Activated naive CD4-positive, alpha-beta T cell (primary cell): ENCODE measurements at places on chromosomes 5 and 9.

DNA sequence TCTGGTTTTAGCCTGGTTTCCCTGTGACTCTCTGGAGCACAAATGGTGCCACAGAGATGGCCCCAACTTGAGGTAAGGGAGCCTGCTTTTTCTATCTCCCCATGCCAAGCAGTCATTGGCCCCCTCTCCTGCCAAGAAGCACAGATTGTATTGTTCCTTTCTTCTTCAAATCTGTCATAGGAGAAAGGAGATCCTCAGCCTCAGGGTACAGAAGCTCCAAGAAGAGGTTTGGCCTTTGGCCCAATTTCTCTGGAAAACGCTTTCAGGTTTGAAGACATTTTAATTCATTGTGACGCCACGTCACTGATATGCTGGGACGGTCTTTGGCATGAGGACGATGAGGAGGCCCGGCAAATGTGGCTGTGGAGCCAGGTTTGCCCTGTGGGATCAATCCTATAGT lies 29.2 kb upstream of the PANK3 start:
- no peak for DNase-seq

DNA sequence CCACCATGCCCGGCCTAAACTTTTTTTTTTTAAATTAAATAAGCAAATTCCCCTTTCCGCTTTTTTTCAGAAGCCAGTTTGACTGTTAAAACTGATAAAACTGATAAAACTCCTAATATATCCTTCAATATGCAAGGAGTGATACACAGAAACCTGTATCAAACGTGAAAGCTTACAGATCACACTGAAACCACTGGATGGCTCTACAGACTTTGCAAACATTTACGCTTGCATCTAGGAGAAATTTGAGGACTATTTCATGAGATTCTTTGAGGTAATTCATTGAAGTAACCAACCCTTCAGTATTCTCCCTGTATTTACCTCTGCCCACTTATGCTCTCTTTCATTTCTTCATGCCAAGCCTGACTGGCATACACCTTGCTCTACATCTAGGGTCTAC lies 40.6 kb upstream of the CHD1 start:
- DNase-seq: no peak

GRCh38 chr5:101160002-101160401 lies 256.9 kb upstream of the ST8SIA4 start:
- DNase-seq: no peak

DNA sequence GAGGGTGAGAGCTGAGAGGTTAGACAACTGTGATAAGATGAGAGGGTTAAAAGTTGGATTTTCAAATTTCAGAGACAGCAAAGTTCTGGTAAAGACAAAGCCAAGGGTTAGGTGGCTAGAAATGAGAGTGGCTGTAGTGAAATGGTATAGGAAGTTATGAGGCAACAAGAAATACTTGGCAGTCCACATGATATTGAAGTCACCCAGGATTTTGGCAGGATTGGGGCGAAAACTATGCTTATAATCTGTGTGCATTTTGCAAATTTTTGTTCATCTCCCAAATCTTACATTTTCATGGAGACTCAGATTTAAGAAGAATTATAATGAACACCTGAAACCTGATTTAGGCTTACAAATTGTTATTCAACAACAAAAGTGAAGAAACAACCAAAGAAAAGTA lies 35.6 kb downstream of the C9 start:
- DNase-seq: no peak

DNA sequence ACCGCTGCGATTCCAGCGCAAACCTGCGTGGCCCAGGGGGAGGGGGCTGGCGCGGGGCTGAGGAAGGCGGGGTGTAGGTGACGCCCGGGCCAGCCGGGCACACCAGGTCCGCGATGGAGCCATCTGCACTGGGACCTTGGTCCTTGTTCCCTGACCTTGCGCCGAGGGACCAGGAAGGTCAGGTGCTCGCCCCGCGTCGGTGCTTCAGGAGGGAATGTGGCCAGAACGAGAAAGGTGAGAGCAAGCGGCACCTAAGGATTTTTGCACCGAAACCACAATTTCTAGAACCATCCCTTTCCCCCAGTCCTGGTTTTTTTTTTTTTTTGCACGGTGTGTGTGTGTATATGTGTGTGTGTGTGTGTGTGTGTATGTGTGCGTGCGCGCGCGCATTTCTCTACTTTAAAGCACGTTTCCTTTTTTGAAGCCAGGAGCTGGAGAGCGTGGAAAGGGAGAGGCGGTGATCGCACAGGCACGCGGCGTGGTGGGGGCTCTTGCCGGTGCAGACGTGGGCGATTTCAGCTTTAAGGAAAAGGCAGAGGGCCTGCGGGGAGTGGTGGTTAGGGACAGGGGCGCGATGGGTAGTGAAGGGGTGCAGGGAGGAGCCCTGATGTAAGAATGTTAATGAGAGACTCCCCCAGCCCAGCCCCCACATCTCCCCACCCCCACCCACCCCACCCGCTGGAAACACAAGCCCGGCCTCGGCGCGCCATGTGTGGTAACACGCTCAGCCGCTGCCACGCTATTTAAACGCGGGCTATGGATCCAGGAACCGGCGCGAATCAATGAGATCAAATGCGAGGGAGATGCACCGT lies at the start of gene NPR3:
NPR3 (plus strand) TSS at position 772 of the 812 bp plus-strand sequence. CDS start 456 bp downstream, outside the sequence.
- DNase-seq: no peak

- DNase-seq: no peak
Observed at GRCh38 chr9:130433168-130433946, 11.4 kb upstream of the ASS1 start.

GRCh38 chr5:121630402-121630801 lies 221.3 kb upstream of the FTMT start:
- DNase-seq: no peak

DNA sequence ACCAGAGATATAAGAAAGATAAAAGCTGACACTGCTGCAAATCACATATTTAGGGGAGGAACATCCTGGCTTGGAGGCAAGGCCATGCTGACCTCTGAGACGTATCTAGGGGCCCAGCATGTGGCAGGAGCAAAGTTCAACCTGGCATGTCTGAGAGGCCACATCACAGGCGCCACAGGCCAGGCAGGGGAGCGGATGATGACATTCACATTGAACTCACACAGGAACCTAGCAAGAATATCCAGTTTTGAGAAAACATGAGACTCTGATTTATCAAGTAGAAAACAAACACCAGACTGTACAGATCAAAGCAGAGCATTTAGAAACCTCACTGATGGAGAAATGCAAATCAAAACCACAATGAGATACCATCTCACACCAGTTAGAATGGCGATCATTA lies 64.2 kb upstream of the STK32A start:
- no peak for DNase-seq

DNA sequence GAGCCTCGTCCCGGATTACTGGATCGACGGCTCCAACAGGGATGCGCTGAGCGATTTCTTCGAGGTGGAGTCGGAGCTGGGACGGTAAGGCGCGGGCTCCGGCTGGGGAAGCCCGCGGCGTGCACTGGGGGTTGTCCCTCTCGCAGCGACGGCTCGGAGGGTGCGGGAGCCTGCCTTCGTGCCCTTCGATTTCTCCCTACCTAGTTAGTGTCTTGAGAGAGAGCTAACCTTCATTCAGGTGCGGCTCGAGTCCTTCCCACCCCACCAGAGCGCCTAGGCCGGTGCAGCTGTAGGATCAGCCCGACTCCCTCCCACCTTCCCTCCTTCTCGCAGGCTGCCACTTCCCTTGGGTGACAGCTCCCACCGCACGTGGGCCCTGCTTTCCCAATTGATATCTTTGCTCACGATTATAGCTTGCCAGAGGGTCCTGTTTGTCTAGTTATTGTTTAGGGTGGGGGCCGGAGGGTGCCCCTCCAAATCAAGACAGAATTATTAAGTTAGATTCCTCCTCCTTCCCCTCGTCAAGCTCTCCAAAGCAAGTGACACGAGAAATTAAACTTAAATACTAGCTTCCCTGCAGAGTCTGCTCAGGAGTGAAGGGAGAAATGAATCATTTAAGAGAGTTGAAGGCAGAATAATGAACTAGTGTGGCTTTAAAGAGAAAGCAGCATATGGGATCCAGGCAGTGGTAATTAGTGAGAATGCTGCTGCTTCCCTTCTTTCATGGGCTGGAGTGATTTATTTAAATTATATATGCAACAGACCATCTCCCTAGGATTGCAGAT lies 569 bp downstream of the CAMK4 start:
- no peak for DNase-seq

GRCh38 chr9:85115473-85115872 lies 445.9 kb downstream of the NTRK2 start:
- no peak for DNase-seq

DNA sequence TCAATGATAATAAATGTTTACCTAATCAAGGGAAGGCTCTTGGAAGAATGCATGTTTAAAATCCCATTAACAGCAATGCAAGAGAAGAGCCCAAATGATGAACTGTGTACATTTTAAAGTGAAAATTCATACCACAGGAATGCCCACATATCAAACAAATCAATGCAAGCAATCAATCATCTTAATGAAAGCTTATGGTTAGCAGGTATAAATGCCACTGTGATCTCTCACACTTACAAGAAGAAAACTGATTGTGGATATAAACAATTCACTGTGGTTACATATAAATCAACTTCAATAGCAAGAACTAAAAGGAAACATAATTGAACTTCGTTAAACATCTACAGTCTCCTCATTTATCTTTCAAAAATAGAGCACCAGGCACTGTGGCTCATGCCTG lies 161.0 kb upstream of the RORB start:
- no peak for DNase-seq

- DNase-seq: no peak
Observed at GRCh38 chr5:124912638-124913328, 166.3 kb upstream of the ZNF608 start.

- DNase-seq: no peak
Observed at GRCh38 chr5:322281-322941, 897 bp downstream of the AHRR start.

DNA sequence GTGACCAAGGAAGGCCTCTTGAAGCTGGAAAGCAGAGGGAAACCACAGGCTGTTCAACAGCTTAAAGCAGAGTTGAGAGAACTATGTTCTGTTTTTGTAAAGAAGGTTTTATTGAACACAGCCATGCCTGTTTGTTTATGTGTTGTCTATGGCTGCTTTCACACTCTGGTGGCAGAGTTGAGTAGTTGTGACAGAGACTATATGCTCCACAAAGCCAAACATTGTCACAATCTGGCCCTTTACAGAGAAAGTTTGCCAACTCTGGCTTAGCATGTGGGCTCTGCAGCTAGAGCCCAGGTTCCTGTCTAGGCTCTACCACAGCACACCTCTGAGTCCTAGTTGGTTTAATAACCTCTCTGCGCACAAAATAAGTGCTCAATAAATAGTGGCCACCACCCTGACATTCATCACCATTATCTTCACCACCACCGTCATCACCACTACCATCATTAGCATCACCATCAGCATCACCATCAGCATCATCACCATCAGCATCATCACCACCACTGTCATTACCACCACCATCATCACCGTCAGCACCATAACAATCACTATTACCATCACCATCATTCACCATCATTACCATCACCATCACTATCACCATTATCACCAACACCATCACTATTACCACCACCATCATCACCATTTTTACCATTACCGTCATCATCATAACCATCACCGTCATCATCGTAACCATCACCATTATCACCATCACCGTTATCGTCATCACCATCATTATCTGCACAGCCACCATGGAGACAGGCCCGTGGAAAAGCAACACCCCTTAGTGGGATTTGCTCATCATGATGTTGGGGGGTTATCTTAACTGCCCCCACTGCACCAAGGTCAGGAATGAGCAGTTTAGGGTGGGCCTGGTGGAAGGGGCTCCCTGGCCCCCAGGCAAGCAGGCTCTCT lies 18.3 kb downstream of the AKNA start:
- DNase-seq: no peak

GRCh38 chr5:106827061-106827460 lies 843.7 kb downstream of the EFNA5 start:
- DNase-seq: no peak

DNA sequence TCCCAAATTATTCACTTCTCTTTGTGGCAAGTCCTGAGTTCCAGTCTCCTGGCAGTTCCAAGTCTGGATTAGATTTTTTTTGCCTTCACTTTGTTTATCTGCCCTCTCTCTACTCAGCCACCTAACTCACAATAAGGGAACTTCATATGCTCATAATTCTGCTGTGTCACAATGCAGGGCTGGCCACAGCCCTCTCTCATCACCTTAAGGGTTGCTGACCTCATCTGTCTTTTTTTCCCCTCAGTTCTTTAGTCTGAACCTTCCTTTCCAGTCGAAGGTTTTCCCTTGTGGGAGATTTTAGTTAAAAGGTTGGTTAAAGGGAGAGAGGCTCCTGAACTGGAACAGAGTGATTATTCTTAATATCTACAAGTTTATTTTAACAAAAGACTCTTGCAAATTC lies 4.1 kb downstream of the BAG1 start:
- DNase-seq: no peak

DNA sequence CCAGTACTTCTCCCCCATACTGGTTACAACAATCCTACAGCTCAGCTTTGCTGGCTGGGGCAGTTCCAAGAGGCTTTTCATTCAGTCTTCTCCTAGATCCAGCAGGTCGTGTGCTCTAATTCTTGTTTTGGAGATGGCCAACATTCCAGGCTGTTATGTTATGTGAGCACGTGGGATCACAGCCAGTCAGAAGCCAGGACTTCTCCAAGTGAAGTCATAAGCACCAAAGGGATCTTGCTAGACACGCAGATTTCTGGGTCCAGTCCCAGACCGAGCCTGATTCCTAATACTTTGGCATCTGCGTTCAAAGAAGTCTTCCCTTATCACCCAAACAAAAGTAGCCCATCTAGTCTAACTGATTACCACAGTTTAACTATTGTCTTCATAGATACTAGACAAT lies 1.4 kb upstream of the LARP1 start:
- DNase-seq: no peak

- DNase-seq: no peak
Observed at GRCh38 chr9:77806741-77807140, 158.6 kb upstream of the GNA14 start.

- DNase-seq: no peak
Observed at GRCh38 chr5:135174315-135175096, 140.5 kb upstream of the PITX1 start.

DNA sequence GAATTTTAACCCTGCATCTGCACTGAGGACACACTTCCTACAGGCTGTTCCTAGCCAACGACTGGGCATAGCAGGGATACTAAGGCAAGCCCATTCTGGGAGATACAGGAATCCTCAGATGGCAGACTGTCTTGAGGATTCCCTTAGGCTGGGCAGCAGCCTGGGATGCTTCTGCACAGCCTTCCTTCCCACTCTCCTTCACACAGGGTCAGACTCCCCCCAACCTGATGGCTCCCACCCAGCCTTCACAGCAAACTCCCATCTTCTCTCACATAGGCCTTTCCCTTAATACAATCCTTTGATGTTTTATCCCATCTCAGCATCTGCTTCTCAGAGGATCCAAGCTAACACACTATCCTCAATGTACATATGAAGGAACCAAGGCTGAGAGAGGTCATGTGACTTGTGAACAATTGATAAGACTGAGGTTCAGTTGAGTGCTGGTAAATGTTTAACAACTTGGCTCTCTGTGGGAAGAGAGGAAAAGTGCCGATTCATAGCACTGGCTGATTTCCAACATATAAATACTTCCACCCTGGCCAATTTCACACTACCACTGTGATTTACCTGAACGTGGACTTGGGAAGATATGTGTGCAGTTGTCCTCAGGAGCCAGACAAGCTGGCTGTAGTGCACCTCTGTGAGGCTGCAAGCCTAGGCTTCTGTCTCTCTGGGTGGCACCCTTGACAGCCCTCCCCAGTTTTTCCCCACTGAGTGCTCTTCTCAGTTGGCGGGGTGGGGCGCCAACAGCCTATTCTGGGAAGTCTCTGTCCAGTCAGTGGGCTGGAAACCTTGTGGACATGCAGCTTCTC lies 120.2 kb upstream of the TRIM32 start:
- no peak for DNase-seq

GRCh38 chr9:108543251-108543778 lies 312.5 kb downstream of the ACTL7B start:
- DNase-seq: no peak

- DNase-seq: no peak
Observed at GRCh38 chr5:13975246-13975645, 30.8 kb upstream of the DNAH5 start.
